Activated CD8-positive, alpha-beta memory T cell treated with anti-CD3 and anti-CD28 coated beads for 1 hour (primary cell): ENCODE measurements at places on chromosomes 5 and 9.

DNA sequence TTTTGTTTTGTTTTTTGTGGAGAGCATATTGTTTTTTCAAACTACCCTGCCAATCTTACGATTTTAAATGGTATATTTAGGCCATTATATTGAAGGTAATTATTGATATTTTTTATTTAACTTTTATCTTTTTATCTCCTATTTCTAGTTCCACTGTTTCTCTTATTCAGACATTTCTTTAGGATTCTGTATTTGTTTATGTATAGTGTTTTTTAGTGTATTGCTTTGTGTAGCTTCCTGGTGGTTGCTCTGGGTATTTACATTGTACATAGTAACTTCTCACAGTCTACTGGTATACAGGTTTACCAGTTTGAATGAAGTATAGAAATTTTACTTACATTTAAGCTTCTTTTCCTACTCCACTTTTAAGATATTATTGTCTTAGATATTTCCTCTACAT, 63.2 kb downstream of the ERCC6L2 start:
- DNase-seq = no peak

- DNase-seq = no peak
Observed at GRCh38 chr5:75568202-75568601, 43.1 kb upstream of the ANKDD1B start.

- DNase-seq = no peak
Observed at GRCh38 chr9:73541923-73542322, 390.3 kb downstream of the ANXA1 start.

- no peak for DNase-seq
Observed at GRCh38 chr9:3032898-3033297, 189.0 kb upstream of the PUM3 start.

DNA sequence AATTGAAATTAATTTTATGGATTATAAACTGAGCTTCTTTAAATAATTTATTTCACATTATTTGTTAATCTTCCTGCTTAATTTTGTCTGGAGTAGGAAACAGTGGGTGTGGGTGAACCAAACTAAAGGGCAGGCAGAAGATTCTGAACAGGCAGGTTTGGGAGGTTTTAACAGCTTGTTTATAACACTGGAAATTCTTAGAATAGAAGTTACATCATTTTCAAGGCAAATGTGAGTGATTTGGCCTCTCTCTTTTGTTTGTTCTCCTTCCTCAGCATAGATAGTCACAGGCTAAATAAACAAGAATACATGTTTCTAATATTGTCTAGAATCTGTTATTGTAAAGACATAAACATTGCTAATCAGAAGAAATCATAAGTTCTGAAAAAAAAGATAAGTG, 970.9 kb upstream of the NUDT12 start:
- DNase-seq = no peak

- no peak for DNase-seq
Observed at GRCh38 chr5:34524123-34524522, 132.0 kb upstream of the RAI14 start.

DNA sequence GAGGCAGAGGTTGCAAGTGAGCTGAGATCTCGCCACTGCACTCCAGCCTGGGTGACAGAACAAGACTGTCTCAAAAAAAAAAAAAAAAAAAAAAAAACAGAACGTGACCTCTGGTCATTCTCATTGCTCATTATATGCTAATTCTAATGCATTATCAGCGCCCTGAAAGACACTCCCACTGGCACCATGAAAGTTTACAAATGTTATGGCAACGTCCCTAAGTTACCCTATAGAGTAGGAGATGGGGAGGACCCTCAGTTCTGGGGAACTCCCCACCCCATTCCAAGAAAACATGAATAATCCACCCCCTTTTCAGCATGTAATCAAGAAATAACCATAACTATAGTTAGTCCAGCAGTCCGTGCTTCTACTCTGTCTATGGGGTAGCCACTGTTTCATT, 48.9 kb upstream of the DENND4C start:
- DNase-seq = no peak

DNA sequence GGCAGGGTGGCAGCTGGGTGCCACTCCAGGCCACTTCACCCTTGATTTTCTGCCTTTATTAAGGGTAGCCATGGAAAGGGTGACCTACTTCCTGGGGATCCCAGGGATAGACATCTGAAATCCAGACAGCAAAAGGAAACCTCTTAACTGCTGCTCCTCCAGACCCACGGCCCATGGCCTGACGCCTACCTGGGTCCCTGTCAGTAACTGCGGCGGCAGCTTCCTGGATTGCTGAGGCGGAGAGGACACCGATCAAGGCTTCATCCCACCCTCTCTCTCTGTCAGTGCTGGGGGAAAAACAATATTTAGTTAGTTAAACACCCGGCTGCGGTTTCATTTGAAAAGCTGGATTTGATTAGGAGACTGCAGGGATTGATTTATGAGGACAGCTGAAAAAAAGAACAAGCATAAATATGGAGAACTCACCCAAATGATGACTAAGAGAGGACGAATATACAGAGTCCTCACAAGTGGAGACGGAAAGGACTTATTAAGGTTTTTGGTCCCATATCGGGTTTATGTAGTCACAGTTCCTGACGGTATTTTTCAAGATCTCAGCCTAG, 158.7 kb upstream of the KLF4 start:
- no peak for DNase-seq

DNA sequence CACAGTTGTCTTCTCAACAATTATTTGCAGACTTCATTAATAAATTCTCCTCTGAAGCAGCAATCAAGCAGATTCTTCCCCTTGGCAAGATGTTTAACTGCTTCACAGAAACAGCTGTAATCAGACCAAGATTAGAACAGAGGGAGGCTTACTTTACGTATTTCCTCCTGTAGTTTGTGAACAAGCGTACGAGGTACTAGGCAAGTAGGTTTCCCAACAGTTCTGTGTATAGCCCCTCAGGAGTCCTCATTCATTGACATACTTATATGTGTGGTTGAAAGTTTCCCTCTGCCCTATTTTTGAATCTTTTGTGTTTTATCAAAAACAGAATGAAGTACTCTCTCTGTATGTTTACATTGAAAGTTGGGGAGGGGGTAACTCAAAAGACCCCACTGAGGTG, 128.0 kb downstream of the SPATA31D1 start:
- DNase-seq = no peak

GRCh38 chr5:95770830-95771708, 39.9 kb downstream of the RHOBTB3 start:
- DNase-seq = no peak

GRCh38 chr9:129908906-129909305, 73.6 kb downstream of the USP20 start:
- no peak for DNase-seq

GRCh38 chr5:58300346-58300895, 159.5 kb downstream of the PLK2 start:
- no peak for DNase-seq

GRCh38 chr9:19130436-19130835, 3.1 kb upstream of the PLIN2 start:
- no peak for DNase-seq

GRCh38 chr5:81388169-81388568, 5.8 kb downstream of the ACOT12 start:
- DNase-seq = no peak

DNA sequence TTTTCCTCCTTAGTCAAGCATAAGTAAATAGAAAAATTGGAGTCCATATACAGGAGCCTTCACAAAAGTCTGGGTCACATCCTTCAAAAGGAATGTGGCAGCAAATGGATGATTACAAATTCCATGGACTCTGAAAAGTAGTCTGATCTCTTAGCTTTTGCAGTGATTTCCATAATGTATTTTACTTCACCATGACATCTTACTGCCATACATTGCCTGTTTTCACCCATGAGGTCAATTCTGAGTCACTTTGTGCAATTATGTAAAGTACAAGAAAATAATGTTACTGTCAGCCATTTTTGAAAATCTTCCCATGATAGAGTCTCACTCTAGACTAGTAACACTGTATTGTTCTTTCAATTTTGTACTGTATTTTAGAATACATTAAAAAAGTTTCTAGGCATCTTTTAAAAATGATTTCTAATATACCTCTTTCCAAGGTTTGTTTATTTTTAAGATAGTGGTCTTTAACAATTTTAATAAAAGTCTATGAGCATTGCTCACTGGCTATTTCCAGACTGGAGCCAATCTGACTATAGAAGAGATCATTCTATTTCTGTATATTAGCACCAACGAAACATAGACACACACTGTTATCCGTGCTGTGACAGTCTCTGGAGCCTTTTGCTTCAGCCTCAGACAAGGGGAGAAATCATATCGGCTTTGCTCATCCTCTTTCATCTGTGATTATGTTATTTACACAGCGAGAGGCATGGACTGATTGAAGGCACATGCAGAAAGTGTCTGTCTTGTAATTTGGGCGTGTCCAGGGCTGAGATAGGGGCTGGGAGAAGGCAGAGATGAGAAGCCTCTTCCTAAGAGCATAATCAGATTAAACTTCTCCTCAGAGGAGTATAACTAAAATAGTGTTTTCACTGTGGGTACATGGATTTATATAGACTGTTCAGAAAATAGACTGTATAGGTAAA, 22.9 kb upstream of the ACTBL2 start:
- DNase-seq = no peak

DNA sequence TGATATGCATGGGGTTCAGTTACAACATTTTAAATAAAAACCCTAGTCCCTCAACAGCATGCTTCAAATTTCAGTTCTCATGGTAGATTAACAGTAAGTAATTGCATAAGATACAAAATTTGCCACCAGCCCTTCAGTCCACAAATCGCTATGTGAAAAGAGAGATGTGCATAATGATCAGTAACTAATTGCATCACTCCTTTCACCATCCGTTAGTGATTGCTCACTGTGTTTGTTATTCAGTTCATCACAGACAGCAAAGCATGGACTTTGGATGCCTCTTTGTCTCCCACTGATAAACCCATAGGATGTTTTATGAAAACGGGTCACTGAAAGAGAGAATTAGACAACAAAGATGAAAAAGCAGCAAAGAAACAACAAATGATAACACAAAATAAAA, 103.2 kb downstream of the MCTP1 start:
- DNase-seq = no peak

DNA sequence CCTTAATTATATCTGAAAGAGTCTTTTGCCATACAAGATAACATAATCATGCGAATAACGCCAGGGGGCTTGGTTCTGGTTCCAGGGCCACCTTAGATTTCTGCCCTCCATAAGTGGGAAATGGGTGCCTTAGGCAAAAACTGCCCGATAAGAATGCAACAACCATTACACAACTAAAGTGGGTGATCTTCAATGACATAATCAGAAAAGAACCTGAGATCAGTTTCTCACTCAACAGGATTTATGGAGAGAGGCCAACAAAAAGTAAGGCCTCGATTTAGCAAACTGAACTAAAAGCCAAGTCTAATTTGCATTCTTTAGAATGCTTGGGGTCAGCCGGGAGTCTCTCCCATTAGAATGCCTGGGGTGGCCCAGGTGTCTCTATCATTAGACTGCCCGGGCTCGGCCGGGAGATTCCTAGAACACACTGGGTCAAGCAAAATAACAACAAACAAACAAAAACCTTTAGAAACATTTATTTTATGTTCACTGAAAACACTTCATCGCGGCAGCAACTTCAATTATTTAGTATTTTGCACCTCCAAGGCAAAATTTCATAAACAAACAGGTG, 194.8 kb downstream of the AUH start:
- DNase-seq = no peak

GRCh38 chr9:93392974-93393373, 58.5 kb upstream of the FAM120A start:
- no peak for DNase-seq

GRCh38 chr5:95759005-95759404, 27.9 kb downstream of the RHOBTB3 start:
- DNase-seq = no peak

GRCh38 chr5:125215593-125215992, 469.2 kb upstream of the ZNF608 start:
- no peak for DNase-seq

DNA sequence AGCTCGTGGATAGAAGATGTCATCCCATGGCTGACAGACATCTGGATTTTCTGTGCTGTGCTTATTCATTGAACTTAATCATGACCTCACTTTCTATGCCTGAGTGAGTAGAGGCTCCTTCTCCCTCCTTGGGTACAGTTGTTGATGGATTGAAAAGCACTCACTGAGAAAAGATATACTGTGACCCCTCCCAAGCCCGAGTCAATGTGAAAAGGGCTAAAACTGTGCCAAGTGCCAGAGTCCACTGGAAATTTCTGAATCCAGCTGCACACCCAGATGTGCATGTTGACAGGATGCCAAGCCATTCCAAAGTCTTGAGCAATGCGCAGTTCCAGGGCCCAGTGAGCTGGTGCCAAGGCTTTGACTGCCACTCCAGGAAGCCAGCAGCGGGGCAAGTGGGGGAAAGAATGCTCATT, 473.0 kb downstream of the NTRK2 start:
- DNase-seq = no peak

DNA sequence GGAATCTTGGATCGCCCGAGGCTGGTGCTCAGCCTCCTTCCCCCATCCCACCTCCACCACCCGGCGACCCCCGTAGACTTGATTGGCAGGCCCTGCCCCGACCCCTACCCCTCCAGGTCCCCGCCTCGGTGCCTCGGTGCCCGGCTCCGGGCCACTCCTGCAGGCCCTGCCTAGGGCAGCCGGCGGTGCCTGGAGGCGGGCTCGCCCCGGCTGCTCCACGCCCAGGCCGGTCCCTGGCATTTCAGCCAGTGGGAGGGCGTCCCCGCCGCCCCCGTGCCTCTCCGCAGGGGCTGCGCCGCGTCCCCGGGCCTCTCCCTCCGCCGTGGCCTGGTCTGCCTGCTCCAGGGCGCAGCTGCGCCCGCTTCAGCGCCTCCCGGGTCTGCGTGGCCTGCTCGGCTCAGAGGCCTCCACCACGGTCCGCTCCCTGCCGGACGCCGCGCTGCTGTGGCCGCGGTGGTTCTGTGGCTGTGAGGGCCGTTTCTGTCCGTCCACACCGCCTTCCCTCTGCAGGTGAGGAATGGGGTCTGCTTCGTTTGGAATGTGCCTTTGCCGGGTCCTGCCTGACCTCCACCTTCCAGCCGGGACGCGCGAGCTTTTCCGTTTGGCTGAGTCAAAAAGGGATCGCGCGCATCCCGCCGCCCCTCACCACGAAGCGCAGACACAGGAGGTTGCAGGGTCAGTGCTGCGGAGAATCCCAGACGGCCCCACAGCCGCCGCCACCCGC, 48.3 kb upstream of the IRX4 start:
- DNase-seq = no peak

DNA sequence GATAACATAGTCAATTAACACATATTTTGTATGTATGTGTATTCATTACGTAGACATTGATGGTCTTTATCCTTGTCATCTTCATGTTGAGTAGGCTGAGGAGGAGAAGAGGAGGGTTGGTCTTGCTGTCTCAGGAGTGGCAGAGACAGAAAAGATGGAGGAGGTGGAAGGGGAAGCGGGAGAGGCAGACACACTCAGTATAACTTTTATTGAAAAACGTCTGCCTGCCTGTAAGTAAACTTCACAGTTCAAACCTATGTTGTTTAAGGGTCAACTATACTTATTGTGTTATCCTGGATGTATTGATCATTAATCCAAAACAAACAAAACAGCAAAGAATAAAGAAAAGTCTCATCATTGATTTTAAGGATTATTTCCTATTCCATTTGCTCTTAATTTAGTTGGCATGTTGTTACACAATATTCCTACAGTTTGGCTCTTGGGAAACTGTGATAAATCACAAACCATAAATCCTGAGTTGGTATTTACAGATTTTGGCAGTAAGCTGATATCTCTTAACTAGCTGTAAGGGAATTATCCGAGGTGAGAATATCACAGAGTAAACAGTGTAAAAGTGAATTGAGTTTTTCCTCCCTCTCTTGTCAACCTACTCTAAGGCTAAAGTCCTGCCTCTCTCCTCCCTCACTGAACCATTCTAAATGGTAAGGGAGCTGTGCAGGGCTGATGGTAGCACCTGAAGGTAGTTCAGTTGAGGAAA, 487.2 kb downstream of the SPATA31D1 start:
- DNase-seq = no peak

GRCh38 chr9:132068605-132069004, 11.1 kb downstream of the MED27 start:
- DNase-seq = no peak
